Esophagus squamous epithelium (tissue), 5 donors: ENCODE measurements at places on chromosomes 7 and 10.

DNA sequence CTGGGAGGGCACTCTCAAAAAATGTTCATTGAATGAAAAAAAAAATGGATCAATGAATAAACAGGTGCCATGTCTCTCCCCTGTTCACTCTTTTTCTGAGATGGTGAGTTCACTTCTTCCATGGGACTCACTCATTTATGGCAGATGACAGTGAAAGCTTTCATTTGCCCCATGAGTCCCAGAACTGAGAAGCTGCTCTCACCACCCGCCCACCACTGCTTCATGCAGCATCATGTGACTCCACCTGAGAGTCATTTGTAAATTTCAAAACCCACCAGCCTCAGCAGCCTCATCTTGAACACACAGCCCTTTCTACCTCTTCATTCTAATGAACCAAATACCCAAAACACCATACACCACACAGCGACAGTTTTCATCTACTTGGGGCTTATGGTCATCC, 64.9 kb downstream of the SCRN1 start:
- no peak for DNase-seq

DNA sequence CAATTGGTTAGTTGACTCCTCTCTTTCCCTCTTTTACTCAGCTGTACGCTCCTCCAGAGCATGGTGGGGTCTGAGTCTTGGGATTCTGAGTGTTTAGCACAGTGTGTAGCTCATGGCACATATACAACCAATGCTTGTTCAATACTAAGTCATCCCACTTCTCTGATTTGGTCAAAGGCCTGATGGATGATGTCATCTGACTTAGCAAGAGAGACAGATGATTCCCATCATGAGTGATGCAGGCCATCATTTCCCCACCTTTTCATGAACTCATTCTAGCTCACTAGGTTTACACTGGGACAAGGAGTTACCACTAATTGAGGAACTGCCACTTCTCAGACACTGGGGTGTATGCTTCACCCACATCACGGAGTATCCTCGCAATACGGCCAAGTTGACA, 3.8 kb downstream of the ICA1 start:
- DNase-seq, result no peak

GRCh38 chr7:107694386-107694785, 33.8 kb downstream of the SLC26A4 start:
- no peak for DNase-seq

- DNase-seq, result no peak
Observed at GRCh38 chr7:32150589-32150988, 80.4 kb upstream of the PDE1C start.

DNA sequence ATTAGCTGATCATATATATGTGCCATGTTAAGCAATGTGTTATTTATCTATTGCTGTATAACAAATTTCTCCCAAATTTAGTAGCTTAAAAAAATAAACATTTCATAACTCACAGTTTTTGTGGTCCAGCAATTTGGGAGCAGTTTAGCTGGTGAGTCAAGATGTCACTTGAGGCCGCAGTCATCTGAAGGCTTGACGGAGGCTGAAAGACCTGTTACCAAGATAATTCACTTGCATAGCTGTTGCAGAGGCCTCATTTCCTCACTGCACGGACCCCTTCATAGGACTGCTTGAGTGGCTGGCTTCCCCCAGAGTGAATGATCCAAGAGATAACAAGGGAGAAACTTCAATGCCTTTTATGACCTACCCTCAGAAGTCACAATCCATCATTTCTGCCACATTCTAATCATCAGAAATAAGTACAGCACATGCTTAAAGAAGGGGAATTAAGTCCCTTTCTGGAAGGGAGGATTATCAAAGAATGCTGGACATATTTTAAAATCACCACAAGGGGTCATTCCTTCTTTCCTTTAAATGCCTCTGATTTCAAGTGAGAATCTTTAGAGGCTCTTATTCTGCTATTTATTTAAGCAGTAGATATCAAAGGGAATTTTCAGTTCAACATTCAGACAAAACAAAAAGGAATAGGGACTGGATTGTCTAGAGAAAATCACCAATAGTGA, 10.5 kb upstream of the SRPK2 start:
- no peak for DNase-seq

DNA sequence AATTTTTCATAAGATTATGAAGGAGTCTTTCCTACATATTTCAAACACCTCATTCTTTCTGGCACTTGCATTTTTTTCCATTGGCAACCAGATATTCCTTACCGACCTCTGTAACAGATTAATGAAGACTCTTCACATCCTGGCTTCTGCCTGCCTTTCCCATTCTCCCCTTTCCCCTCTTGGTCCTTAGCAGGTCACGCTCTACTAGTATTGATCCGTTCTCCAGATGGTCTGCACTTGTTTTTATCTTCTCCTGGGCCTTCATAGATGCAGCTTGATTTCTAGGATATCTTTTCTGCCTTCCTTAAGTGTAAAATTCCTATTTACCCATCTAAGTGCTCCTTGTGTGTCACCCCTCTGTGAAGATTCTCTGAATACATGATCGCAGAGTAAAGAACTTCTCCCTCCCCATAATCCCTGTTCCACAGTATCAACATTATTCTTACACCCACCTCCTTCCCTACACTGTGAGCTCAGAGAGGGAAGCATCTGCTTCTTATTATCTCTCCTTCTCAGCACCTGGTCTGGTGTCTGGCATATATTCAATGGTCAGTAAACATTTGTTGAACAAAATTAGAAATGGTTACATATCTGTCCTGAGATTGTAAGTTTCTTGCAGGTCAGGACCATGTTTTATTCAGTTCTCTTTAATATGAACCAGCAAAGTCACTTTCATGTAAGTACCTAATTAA, 654.2 kb downstream of the REEP3 start:
- no peak for DNase-seq

GRCh38 chr10:120810298-120810697, 40.9 kb upstream of the WDR11 start:
- DNase-seq, result no peak

DNA sequence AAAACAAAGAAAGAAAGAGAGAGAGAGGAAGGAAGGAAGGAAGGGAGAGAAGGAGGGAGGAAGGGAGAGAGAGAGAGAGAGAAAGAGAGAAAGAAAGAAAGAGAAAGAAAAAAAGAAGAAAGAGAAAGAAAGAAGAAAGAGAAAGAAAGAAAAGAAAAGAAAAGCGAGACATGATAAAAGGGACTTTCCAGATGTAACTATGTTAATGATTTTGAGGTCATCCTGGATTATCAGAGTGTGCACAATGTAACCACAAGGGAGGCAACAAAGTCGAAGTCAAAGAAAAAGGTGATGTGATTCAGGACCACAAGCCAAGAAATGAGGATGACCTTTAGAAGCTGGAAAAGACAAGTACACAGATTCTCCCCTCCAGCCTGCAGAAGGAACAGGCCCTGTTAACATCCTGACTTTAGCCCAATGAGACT, 48.9 kb upstream of the PAX2 start:
- no peak for DNase-seq

- DNase-seq, result no peak
Observed at GRCh38 chr7:12494687-12495024, 75.9 kb upstream of the SCIN start.

DNA sequence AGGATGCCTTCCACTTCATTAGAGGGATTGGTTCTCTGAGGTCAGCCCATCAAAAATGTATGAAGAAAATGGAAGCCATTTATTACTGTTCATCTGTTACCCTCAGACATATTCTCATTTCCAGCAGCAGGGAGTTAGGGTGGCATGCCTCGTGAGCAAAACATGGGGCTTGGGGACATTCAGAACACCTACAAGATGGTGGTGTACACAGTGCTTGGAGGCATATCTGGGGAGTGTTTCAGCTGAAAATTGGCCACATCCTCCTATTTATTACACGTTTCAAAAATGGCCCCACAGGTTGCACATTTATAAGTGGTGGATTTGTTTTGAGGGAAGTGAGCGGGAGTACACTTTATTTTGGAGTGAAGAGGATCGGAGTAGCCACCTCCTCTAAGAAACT, 93.4 kb downstream of the SPAG6 start:
- no peak for DNase-seq

GRCh38 chr10:5135581-5135980, 41.4 kb downstream of the AKR1C3 start:
- no peak for DNase-seq

GRCh38 chr10:64863836-64864235, 1342.6 kb downstream of the REEP3 start:
- DNase-seq, result no peak

DNA sequence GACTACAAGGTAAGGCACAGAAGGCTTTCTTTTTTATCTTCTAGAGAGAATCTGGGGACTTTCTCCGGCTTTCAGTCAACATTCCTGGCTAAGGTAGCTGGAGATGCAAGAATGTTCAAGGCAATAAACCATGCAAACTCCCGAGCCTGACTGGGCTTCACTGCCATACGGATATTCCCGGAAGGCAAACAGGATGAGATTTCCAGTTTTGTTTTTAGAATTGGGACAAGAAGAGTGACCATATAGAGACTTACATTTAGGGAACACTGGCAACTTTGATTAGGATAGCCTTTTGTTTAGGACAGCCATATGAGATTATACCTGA, 269 bp downstream of the CALD1 start:
- DNase-seq, result no peak

GRCh38 chr7:36653008-36653662, 71.2 kb downstream of the AOAH start:
- no peak for DNase-seq

- no peak for DNase-seq
Observed at GRCh38 chr10:79335094-79335469, 12.2 kb upstream of the PPIF start.

DNA sequence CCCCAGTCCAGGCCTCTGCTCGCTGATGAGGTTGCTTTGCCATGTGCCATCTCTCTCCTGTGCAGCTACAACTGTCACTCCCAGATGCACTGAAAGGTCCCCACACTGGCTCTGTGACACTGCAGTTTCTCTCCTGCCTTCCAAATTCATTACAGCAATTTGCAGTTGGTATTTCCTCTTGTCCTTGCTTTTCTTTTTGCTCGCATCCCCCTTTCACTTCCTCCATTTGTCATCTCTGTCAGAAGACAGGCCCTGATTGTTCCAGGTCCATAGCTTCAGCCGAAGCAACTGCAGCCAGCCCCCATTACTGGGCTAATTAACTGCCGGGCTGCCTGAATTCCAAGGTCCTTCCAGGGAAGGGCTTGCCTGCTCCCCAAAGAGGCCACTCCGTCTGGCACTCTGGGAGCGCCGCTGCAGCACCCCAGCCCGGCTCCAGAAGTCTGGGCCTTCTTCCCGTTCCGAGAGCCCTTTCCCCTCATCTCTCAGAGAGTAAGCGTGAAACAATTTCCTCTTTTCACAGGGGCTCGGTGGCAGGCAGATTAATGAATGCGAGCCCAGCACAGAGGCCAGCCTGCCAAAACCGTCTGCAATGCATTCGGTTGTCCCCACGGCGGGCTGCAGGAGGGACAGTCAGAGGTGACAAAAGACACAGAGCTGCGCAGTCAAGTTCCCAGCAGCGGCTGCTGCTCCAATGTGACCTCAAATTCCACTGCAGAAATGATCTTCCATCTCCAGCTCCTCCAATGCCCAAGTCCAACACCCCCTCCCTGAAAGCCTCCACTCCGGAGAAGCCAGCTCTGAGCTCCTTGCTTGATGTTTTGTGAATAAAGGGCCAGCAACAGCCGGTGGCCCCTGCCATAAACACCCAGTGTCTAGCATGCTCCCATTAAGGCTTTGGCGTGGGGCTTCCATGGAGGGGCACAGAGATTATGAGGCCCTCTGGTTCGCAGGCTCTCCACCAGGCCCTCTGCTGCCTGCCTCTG, 279.4 kb upstream of the HABP2 start:
- DNase-seq, result no peak

GRCh38 chr10:96960872-96961271, 128.8 kb downstream of the LCOR start:
- no peak for DNase-seq

GRCh38 chr10:69549959-69550358, 23.3 kb downstream of the NEUROG3 start:
- DNase-seq, result no peak

- no peak for DNase-seq
Observed at GRCh38 chr7:55296070-55296469, 69.1 kb upstream of the LANCL2 start.

- DNase-seq, result no peak
Observed at GRCh38 chr7:127396184-127396583, 3.7 kb upstream of the ZNF800 start.

DNA sequence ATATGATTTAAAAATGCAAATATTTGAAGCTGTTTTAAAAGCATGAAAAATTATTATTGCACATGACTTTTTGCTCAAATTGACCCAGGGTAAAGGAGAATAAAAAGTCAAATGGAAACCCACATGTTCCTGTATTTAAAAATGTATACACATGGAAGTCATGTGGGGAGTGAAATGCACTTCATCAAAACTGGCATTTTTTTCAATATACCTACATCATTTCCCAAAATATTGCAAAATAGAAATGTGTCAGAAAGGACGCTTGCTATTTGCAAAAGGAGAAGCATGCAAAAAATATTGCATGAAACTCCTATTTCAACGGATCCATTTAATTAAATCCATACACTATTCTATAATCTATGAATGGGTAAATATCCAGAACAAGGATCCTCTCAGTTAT, 117.0 kb downstream of the POU6F2 start:
- DNase-seq, result no peak

GRCh38 chr10:95785317-95785716, 29.4 kb downstream of the ENTPD1 start:
- DNase-seq, result no peak

DNA sequence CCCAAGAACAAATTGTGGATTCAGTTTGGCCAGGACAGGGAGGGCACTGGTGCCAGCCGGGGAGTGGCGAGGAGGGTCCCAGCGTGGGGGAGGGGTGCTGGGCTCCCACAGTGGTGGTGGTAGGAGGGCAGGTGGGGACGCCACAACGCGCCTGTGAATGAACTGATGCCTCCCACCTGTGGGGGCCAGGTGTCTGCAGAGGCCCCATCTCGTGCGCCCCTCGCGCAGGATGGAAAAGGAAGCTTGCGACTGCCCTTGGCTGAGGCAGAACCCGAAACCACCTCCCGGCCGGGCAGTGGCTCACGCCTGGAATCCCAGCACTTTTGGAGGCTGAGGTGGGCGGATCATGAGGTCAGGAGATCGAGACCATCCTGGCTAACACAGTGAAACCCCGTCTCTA, 72.0 kb downstream of the MICALL2 start:
- DNase-seq, result no peak

- DNase-seq, result no peak
Observed at GRCh38 chr7:64999165-65000004, 7.1 kb downstream of the ERV3-1 start.

- DNase-seq, result no peak
Observed at GRCh38 chr10:71001470-71001869, 113.1 kb upstream of the PCBD1 start.

GRCh38 chr7:71636329-71636728, 504.4 kb downstream of the GALNT17 start:
- no peak for DNase-seq

DNA sequence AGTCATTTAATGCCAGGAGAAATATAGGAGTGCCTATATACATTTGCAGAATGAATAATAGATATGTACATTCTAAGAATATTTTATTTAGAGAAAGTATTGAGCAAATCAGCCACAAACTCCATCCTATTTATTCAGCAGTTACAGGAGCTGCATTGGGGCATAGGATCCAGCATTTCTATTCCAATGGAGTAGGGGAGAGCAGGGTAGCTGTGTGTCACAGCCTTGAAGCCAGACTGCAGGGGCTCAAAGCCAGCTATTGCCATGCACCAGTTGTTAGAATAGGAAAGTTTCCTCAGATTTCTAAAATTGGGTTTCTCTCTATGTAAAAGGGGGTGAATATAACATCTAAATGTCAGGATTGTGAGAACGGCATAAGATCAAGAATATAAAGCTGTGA, 116.8 kb upstream of the MYO3A start:
- DNase-seq, result no peak
